ENCODE measurements at places on chromosomes 4 and X. TPM values are rescaled to one million over a fixed set of nuclear protein-coding genes. Genes with fewer than 3 reads are reported as not detected.

DNA sequence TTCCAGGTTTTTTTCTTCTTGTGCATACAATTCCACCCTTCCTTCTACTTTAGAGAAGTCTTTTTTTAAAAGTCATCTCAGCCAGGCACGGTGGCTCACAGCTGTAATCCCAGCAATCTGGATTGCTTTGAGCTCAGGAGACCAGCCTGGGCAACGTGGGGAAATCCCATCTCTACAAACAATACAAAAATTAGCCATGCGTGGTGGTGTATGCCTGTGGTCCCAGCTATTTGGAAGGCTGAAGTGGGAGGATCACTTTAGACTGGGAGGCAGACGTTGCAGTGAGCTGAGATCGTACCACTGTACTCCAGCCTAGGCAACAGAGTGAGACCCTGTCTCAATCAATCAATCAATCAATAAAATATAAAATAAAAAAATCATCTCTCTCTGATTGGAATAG is 14.8 kb downstream of the ELOVL6 start:
- no peak for DNase-seq

Gene PABPC1L2B
- not detected for total RNA-seq

DNA sequence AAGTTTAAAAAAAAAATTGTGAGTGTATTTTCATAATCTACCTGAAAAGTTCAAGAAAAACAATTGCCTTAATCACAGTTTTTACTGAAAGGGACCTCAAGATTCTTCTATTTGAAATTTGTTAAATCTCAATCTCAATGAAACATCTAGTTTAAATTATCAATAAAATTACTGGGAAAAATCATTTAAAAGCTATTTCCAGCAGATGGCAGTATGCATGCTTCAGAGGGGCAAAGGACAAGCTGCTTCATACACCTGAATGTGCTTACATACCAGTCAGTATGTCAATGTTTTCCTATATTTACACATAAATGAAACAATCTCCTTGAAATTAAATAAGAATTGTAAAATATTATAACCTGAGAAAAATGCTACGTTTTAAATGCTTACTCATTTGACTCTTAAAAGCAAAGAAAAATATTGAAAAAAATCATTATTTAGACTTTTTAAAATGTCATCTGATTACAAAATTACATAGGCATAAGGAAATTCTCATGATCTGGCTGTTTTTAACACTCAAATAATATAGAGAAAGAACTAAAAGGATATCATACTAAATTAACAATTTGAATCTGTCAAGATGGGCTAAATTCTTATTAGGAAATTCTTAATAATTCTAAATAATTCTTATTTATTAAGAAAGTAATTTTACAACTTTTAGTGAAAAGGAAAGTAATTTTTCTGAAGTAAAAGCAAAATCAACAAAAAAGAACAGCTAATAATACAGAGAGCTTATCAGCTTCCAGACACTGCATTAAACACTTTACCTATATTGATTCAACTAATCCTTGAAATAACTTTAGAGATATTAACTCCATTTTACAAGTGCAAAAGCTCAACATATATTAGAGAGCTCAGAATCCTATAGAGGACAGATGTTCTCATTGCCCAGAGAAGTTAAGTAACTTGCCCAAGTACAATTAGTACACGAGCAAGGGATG is 242.1 kb downstream of the ADAMTS3 start:
- no peak for DNase-seq

GRCh38 chr4:139509727-139510410 is 46.1 kb downstream of the SETD7 start:
- DNase-seq = no peak

GRCh38 chr4:102629673-102630072 is 128.5 kb downstream of the NFKB1 start:
- no peak for DNase-seq

GRCh38 chrX:4741024-4741423 is 1027.6 kb upstream of the PRKX start:
- no peak for DNase-seq
